GM19239 (cell line): ENCODE measurements at places on chromosomes 16 and 17.

DNA sequence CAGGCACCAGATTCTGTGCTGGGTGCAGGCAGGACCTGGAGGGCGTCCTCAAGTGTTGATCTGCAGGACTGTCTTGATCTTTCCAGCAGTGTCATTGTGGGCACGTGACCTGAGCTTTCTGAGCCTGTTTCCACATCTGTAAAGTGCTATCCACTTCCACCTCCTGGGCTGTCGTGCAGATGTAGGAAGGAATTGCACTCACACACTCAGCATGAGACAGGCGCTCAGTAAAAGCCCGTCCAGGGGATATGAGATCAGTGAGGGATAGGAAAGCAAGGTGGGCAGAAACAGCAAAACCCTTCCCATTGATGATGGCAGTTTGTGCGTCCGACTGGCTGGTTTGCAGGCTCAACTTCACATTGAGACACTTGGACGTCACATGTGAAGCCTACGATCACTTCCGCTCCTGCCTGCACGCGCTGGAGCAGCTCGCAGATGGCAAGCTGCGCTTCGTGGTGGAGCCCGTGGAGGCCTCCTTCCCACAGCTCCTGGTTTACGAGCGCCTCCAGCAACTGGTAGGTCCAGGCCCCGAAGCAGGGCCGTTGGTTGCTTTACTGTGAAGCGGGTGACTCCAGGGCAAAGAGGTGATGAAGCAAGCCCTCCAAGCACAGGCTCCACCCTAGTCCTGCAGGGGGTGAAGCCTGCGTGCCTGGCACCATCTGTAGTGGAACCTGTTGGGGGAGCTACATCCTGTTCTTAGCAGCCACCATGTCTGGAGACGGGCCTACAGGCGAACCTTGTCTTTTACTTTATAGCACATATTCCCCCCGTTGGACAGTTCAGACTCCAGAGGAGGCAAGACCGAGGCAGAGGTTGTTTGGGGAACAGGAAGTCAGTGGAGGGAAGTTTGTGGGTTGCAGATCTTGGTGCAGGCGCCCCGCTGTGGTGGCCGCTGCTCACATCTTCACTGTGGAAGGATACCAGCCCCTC lies 23.0 kb downstream of the METTL22 start:
- no peak for DNase-seq

- no peak for DNase-seq
Measured at GRCh38 chr16:47719713-47720112, 258.6 kb downstream of the PHKB start.

DNA sequence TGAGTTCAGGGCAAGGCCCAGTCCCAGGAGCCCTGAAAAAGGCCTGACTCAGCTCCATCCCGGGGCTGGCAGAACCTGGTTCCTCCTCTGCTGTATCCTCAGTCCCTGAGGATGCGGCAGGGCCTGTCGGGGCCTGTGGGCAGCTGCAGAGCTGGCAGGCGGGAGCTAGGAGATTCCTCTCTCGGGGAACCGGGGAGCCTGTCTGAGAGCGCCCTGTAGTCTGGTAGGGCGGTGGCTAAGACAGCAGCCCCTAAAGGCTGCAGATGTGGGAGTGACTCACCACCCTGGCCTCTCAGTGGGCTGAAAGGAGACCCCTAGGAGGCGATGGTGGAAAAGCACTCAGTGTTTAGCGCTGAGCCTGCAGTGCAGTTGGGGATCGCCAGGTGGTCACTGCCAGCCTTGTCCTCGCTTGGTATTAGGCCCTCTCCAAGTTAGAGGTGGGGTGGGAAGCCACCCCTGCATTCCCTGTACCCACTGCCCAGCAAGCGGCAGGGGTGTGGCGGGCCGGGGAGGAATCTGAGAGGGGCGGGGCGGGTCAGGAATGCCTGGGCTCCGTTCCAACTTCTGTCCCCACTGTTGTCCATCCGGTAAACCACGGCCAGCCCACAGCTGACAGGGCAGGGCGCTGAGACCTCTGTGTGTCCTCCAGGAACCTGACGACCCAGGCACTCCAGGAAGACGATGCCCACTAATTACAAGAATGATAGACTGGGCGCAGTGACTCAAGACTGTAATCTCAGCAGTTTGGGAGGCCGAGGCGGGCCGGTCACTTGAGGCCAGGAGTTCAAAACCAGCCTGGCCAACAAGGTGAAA lies 29.5 kb upstream of the CDH1 start:
- DNase-seq: no peak

- no peak for DNase-seq
Measured at GRCh38 chr16:86984343-86984742, 332.8 kb downstream of the C16orf95 start.

DNA sequence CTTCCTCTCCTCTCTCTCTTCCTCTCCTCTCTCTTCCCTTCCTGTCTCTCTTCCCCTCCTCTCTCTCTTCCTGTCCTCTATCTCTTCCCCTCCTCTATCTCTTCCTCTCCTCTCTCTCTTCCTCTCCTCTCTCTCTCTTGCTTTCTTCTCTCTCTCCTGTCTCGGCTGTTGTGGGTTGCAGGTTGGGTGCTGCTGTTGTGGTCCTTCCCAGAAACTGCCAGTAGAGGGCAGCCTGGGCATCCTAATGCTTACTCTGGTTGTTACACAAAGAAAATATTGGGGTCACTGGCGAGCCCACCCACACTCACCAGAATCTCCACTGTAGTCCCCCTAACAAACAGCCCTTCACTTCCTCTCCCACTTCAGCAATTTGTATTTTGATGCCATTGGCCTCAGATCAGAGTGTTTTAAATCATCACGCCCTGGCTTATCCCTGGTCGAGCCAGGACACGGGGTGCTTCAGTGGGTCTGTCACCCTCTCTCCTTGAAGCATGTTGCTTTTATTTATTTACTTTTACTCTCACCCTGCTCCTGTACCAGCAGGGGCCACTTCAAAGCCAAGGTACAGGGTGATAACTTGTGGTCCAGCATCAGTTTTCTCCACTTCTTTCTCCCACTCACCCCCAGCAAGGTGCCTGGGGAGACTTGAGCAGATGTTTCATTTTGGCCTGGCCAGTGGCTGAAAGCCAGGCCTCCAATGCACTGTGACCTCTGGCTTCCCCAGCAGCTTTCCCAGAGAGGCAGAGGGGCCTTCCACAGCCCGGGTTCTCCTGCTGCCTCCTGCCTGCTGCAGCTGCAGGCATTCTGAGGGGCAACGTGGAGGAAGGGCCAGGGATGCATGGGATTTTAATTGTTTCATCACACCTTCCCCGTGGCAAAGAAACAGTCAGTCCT lies 4.7 kb upstream of the MMP15 start:
- no peak for DNase-seq

GRCh38 chr16:19307587-19308241 lies 22.2 kb downstream of the CLEC19A start:
- DNase-seq: no peak
